HepG2 (cell line): ENCODE measurements at places on chromosomes 16 and 17. TPM values are rescaled to one million over a fixed set of nuclear protein-coding genes. Genes with fewer than 3 reads are reported as not detected.

The CX3CL1 gene
- polyA plus RNA-seq, result 60.8 and 96.8 TPM in 2 replicates

The RIPOR1 gene
- 5.7 and 8.1 TPM in 2 replicates for polyA plus RNA-seq

The HBA2 gene
- polyA plus RNA-seq, result not detected in 2 replicates

The CCDC78 gene
- polyA plus RNA-seq, result 1.5 and 1.7 TPM in 2 replicates

The ABCC6 gene
- 82.4 and 93.6 TPM in 2 replicates for polyA plus RNA-seq

The PLCG2 gene
- 0.18 and 0.63 TPM in 2 replicates for polyA plus RNA-seq

The CES5A gene
- 0.05 TPM in 1 of 2 replicates, not detected in the other for polyA plus RNA-seq

The ABCC12 gene
- polyA plus RNA-seq, result 0.22 TPM in 1 of 2 replicates, not detected in the other

The CD300A gene
- 0.39 TPM in 1 of 2 replicates, not detected in the other for polyA plus RNA-seq

The SULT1A4 gene
- polyA plus RNA-seq, result 25.4 and 27.3 TPM in 2 replicates

The KCNH4 gene
- polyA plus RNA-seq, result 0.01 and 0.04 TPM in 2 replicates

The FOXN1 gene
- 0.01 TPM in 1 of 2 replicates, not detected in the other for polyA plus RNA-seq

The CHST6 gene
- polyA plus RNA-seq, result 0.18 and 0.25 TPM in 2 replicates

The CHMP6 gene
- polyA plus RNA-seq, result 11.1 and 17.7 TPM in 2 replicates

The TMED6 gene
- 9.8 and 10.5 TPM in 2 replicates for polyA plus RNA-seq

The IL34 gene
- 1.3 and 1.6 TPM in 2 replicates for polyA plus RNA-seq

The SPSB3 gene
- 21.9 and 26.7 TPM in 2 replicates for polyA plus RNA-seq

The SPECC1 gene
- 1.6 and 2.3 TPM in 2 replicates for polyA plus RNA-seq

The NOG gene
- not detected in 2 replicates for polyA plus RNA-seq

The CYBA gene
- polyA plus RNA-seq, result 196 and 258 TPM in 2 replicates
